Fibroblast of lung (primary cell): ENCODE measurements at places on chromosomes 1 and 21.

- DNase-seq, result peak; percentile 59
Measured at GRCh38 chr1:40394491-40395172, 21.1 kb downstream of the SMAP2 start.

DNA sequence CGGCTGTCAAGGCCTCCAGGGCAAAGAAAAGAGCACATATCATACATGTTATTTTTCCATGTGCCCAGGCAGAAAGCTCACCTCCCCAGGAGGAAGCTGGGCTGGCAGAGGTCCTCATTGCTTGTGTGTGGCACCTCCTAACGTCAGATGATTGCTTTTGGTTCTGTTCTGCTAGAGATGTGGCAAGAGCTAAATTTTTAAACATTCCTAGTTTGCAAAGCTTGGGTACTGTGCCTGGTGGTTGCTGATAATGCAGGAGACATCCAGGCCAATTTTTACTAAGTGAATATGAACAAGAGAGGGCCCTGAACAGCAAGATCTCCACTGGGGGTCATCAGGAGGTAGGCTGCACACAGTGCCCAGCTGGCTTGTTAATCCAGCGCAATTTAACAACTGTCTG is 93.9 kb downstream of the TBX19 start:
- no peak for DNase-seq

DNA sequence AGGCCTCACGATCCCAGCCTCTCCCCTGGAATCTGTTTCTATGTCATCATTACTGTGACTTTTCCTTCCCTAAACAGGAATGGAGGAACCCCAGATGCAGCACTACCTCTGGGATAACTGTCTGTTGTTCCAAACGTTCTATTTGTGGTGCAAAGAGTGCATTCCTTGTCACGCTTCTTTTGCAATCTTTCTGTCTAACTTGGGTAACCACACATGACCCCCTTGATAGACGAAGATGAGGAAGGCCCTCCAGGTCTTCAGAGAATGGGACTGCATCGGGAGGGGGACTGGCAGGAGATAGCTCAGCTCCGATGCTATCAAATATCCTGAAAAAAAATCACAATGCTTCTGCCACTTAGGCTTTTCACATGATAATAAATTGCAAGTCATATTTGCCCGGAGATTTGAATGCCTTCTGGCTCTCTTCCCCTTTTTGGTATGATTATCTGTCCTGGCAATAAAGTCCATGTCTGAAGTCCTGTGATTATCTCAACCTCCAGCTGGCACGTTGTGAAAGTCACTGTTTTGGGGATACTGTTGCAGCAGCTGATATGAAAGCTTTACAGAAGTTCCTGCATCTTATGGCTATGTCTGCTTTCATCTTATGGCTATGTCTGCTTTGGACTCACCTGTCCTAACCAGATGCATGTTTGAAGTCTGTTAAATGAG is 148.7 kb upstream of the LMO4 start:
- no peak for DNase-seq

DNA sequence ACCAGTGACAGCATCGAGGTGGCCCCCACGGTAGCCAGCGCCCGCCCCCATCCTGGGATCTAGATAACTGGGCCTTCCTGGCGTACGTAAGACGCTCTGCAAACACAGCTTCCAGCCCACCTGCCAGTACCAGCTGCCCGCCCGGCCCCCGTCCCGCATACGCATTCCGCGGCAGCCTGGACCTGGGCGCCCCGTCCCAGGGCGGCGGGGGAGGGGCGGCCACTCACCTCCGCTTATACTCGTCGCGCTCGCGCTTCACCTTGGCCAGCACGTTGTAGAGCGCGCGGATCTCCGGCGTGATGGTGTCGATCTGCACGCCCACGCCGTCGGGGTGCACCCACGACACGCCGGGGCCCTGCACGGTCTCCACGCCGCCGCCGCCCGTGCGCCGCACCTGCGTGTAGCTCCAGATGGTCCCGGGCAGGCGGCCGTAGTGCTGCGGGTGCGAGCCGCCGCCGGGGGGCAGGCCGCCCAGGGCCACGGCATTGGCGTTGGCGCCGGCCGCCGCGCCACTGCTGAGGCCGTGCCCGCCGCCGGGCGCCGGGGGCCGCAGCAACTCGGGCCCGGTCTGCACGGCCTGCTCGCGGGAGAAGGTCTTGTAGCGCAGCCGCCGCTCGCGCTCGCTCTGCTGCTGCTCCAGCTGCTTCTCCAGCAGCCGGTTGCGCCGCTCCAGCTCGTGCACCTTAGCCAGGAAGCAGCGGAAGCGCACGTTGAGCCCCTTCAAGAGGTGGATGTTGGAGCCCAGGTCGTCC is 859 bp downstream of the IFFO2 start:
- no peak for DNase-seq

GRCh38 chr1:201309416-201309815 is 26.1 kb downstream of the PKP1 start:
- DNase-seq, result peak; percentile 78

- peak; percentile 64 for DNase-seq
Measured at GRCh38 chr1:76942549-76942948, 75.3 kb downstream of the ST6GALNAC5 start.

DNA sequence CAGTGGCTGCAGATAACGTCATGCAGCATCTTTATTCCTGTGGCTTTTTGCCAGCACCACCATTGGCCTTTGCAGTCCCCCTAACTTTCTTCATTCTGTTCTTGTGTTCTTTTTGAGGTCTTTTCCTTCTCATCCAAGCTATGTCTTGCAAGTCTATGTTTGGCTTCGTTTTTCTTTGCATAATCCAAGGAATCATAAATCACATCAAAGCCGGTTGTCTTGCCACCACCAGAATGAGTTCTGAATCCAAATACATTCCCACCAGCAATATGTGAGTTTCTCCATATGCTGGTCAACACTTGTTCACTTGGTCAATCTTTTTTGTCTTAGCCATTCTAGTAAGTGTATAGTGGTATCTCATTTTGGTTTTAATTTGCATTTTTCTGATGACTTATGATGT is 70.6 kb upstream of the AK4 start:
- no peak for DNase-seq

DNA sequence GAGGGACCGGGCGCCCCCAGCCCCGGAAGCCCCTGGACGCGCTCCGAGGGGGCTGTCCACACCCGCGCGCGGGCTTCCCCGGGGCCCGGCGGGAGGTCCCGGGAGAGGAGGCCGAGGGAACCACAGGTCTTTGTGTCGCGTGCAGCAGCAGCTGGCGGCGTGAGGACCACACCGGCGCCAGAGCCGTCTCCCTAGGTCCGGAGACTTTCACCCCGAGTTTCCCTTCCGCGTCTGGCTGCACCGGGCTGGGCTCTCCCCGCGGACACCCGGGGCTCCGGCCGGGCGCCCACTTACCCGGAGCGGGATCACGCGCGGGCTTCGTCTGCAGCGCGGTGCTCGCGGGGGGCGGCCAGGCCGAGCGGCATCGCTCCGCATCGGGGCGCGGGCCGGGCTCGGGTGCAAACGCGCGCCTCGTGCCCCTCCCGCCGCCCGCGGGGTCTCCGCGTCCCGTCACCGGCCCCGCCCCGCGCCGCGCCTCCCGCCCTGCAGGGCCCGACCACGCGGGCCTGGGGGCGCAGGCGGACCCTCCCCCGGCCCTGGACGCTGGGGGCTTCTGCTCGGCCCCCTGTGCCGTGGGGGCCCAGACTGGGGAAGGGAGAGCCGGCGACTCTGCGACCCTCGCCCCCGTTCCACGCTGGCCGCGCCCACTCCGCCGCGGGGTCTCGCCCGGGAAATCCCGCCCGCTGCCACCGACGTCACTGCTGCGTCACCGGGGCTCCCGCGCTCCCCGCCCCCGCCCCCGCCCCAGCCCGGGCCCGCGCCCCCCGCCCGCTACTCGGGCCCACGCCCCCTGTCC is at the start of gene GNG4:
GNG4 (minus strand) TSS at position 417 of the 796 bp plus-strand sequence. CDS start 65,946 bp downstream, outside the sequence.
- DNase-seq, result no peak

GRCh38 chr21:45745256-45745655 is 101.7 kb downstream of the PCBP3 start:
- no peak for DNase-seq

DNA sequence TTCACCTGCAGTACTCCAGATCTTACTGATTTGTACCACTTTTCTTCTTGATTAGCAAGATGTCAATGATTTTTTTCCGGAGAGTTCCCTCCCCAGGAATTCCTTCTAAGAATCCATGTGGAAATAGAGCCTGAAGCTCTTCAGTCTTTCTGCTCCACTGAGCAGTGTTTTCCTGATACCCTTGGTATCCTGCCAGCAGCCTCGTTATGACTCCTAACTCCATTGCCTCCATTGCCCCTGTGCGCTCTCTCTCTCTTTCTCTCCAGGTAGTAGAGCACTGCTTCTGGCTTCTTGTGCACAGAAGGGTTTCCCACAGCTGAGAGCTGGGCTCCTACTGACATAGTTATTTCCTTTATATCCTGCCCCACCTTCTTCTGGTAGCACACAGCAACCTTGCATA is 12.2 kb downstream of the UBE2U start:
- DNase-seq, result no peak

- no peak for DNase-seq
Measured at GRCh38 chr1:30216602-30217001, 506.8 kb downstream of the MATN1 start.

DNA sequence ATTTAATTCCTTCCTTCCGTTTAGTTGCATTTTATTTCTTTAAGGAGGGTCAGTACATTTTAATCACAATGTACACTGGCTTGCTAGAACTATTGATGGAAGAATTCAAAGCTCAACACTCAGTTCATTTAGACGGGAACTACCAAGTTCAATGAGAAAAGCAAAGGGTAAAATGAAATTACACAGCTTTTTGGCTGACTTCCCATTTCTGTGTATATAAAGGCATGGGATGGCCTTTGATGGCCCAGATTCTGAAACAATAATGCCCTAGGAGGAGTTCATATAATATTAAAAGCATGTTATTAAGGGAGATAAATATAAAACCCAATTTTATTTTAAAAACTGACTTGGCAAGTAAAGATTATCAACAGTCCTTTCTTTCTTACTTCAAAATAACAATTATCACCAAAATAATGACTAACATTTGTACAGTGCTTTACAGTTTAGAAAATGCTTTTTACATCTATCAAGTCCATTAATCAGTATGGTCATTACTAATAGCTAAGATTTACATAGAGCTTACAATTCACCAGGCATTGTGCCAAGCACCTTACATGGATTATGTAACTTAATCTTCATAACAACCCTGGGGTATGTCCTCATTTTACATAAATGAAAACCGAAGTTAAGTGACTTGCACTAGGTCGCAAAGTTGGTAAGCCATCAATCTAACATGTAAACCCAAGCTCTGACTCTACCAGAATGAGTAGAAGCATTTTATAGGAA is 402.4 kb downstream of the OMA1 start:
- DNase-seq, result no peak

GRCh38 chr1:89945852-89946476 is 48.9 kb upstream of the ZNF326 start:
- DNase-seq, result peak; percentile 79

- DNase-seq, result peak; percentile 98
Measured at GRCh38 chr21:35559128-35559828, 501.0 kb downstream of the SETD4 start.

DNA sequence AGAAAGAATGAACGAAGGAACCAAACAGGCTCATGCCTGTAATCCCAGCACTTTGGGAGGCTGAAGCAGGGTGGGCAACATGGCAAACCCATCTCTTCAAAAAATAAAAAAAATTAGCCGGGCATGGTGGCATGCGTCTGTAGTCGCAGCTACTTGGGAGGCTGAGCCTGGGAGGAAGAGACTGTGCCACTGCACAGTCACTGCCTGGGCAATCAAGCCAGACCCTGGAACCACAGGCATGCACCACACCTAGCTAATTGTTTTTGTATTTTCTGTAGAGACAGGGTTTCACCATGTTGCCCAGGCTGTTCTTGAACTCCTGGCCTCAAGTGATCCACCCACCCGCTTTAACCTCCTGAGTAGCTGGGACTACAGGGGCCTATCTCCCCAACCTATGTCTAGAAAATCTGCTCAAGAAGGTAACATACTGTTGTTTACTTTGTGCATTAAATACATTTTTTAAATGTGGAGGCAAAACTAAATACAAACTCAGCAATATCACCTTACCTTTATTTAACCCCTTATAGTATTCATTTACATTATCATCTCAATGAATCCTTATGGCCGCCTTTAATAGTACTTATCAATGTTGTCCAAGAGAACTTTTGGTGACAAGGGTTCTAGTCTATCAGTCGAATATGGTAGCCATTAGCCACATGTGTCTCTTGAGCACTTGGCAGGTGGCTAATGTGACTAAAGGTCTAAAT is 2.7 kb downstream of the KHDC4 start:
- DNase-seq, result peak; percentile 55

DNA sequence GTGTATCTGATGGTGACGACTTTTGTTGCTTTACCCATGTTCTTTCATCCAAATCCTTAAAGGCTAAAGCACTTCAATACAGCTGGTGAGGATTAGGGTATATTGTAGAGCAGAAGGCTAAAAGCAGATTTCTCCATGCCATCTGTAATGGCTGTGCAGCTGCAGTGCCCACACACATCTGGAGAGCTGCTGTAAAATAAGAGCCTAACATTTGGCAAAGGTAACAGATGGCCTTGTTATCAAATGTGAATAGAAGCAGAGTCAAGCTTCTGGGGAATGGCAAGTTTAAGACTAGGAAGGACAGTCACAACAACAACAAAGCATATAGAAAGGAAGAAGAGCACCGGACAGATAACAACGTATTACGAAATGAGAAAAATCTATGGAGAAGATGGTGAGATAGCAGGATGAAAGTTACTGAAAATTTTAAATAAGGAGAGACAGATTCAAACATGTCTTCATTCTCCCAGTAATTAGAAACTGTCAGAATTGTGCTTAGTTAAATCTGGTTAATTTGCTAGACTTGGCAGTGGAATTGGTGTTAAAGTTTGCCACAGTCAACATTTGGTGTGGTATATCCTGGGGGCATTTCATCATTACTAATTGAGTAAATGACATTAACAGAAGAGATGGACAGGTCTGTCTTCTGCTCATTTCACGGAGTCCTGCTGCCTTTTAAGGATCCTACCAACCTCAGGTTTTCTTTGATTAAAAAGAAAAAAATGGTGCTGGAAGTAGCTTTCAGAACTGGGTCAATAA is 1093.2 kb downstream of the ADGRL2 start:
- DNase-seq, result no peak

- no peak for DNase-seq
Measured at GRCh38 chr1:182304627-182305026, 87.0 kb downstream of the GLUL start.

GRCh38 chr1:20126041-20126805 is 6.9 kb upstream of the PLA2G2D start:
- no peak for DNase-seq

GRCh38 chr1:240287722-240288121 is 196.0 kb downstream of the FMN2 start:
- DNase-seq, result no peak

GRCh38 chr1:187474336-187474735 is 645.6 kb downstream of the PLA2G4A start:
- peak; percentile 80 for DNase-seq

- DNase-seq, result peak; percentile 79
Measured at GRCh38 chr1:43073490-43074230, 98.4 kb downstream of the EBNA1BP2 start.

GRCh38 chr1:27980216-27980845 is 20.6 kb downstream of the XKR8 start:
- DNase-seq, result no peak

DNA sequence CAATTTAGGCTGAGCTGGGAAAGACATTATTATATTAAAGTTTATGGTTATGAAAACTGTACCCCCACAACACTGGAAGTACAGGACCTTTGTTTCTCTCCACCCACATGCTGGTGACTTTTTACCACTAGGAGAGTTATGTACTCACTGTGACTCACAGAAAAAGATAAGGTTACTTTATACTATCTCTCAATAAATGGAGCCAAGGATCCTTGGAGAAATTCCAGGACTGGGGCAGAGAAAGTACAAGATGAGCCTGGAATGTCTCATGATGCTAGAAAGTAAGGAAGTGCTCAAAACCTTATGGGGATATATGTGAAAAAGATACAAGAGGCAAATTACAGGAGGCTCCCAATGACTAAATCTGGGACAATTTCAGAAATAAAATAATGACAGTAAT is 63.9 kb upstream of the C1orf105 start:
- DNase-seq, result peak; percentile 87
